Endodermal cell (in vitro differentiated cells): ENCODE measurements at places on chromosomes 5 and 9.

DNA sequence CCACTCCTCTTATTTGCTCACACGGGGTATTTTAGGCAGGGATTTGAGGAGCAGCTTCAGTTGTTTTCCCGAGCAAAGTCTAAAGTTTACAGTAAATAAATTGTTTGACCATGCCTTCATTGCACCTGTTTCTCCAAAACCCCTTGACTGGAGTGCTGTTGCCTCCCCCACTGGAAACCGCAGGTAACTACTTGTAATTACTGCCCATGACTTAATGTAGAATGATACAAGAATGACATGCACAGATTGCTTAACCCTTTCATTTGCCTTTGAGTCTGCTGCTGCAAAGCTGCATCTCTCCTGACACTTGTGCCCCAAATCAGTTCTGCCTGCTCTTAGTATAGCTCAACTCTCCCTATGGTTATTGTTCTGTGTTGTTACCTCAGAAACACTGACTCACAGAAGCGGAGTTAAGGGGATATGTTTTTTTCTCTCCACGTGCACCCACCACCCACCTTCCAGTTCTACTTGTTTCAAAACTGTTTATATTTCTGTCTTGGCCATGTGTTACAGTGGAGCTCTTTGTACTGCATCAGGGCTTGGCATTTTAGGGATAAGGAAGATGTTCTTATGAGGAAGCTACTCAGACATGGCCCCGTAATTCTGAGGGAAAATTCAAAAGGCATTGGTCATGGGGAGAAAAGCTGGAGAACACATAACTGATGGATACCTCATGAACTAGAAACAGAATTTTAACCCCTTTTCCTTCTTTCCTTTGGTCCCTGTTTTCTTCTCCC lies 2.3 kb downstream of the ADRB2 start:
- no peak for DNase-seq

DNA sequence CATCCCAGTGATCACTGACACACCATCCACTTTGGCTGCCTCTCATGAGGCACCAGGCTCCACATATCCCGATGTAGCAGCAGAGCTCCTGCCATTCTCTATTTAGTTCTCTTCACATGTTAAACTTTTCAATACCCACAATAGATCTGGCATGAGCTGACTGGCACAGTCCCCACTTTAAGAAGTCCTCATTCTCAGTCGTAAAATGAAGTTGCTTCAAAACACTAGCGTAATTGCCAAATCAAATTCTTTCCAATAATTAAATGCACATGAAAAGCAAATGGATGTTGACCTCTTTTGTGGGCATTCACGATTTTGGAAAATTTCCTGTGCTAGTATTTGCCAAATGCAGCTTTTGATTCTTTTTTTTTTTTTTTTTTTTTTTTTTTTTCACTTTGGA lies 32.4 kb downstream of the HAPLN1 start:
- no peak for DNase-seq

GRCh38 chr5:151158287-151158661 lies 695 bp upstream of the ANXA6 start:
- peak; percentile 87 for DNase-seq

DNA sequence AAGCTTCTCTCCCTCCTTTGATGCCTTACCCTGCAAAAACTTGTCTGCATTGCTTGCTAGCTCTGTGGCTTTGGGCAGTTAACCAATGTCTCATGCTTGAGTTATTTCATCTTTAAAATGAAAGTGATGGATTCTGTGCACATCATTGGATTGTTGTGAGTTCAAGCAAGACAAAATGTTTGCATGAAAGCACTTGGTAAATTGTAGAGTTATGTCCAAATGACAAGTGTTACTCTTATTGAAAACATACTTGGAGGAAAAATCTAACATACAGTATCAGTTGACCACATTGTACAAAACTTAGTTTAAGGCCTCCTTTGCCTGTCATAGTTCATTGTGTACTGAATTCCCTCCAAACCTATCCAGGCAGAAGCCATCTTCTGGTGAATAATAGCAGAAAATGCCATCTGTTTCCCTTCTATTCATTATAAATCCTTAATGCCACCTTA lies 30.0 kb downstream of the TGFBR1 start:
- no peak for DNase-seq

DNA sequence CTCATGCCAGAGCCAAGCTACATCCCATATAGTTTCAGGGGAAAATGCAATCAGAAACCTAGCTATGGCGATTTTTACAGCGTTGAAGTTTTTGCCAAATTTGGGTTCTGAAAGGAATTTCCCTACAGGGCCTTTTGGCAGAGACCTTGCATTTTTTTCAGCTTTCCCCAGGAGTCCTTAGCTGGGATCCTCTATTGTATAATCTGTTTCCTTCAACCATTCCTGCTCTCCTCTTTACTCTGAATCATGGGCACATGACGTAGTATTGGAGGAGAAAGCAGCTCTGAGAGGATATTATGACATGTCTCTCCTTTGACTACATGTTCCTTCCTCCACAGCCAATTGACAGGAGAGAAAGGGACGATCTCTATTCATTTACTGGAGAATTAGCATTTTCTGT lies 118.5 kb upstream of the ERCC6L2 start:
- DNase-seq: no peak

GRCh38 chr9:92504881-92505280 lies 22.6 kb upstream of the ASPN start:
- DNase-seq: no peak

DNA sequence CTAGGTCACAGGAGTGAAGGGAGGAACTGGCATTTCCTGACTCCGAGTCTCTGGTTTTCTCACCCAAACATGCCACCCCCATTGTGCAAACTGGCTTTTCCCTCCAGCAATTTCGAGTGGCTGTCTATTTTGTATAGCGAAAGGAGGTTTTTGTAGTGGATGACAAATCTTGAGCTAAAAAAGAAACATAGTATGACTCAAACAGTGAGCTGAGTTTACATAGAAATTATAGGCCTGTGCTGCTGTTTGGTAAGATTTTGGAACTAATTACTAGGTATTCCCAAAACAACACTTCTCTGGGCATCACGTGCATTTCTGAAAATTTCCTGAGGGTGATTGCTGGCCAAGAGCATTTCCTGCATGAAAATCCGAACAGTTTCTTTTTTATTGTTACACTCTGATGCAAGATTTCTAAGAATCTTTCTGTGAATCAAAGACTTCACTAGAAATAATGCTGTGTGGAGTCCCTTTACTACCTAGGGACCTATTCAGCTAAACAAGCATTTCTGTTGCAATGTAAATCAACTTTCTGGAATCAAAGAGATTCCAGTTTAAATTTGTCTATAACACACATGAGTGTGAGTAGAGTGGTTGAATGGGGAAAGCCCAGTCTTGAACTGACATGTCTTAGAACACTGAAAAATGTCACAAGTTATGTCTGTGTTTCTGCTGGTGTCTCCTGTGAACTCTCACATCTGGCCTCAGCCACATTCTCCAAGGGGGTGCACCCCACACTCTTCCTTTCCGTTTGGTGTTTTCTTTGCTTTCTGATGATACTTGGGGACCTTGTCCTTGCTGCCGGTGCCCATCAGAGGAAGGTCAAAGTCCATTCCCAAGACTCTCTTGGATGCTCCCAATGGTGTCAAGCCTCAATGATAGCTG lies 33.3 kb upstream of the DAPK1 start:
- no peak for DNase-seq

GRCh38 chr9:31839273-31839672 lies 545.2 kb upstream of the ACO1 start:
- peak; percentile 54 for DNase-seq

DNA sequence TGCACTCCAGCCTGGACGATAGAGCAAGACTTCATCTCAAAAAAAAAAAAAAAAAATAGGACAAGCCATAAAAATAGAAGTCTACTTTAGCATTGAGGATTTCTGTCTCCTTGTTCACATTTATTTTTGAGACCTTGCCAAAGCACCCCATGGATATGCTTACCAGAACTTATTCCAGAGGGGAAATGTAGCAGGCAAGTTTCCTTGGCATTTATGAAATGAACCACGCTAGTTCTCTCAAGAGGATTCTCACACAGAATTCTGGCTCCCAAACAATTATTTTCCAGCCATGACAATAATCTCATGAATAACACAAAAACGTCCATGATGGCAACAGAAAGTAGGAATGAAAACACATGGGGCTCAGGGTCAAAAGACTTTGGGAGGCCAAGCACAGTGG lies 23.4 kb upstream of the GPX8 start:
- no peak for DNase-seq
